ENCODE measurements at places on chromosomes 12 and 14.
A peak's percentile ranks its signal among the peaks of the same experiment; 100 is the strongest.

- DNase-seq = no peak
Observed at GRCh38 chr14:35934499-35934898, 108.4 kb downstream of the BRMS1L start.

DNA sequence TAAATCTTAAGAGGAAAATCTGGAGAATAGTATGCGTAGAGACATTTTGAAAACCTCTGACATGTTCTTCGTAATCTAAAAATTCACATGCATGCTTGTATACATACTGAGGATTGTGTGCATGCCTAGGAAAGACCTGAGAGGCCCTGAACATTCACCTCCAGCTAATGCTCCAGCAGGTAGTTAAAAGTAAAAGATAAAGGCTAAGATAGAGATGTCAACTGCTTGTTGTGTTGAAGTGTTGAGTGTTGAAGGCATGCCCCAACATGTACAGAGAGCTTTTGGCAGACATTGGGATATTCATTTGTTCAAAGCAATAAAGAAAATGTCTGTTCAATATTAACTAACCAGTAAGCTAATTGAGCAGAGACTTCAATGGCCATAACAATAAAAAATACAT is 118.6 kb upstream of the SYT1 start:
- DNase-seq = no peak

DNA sequence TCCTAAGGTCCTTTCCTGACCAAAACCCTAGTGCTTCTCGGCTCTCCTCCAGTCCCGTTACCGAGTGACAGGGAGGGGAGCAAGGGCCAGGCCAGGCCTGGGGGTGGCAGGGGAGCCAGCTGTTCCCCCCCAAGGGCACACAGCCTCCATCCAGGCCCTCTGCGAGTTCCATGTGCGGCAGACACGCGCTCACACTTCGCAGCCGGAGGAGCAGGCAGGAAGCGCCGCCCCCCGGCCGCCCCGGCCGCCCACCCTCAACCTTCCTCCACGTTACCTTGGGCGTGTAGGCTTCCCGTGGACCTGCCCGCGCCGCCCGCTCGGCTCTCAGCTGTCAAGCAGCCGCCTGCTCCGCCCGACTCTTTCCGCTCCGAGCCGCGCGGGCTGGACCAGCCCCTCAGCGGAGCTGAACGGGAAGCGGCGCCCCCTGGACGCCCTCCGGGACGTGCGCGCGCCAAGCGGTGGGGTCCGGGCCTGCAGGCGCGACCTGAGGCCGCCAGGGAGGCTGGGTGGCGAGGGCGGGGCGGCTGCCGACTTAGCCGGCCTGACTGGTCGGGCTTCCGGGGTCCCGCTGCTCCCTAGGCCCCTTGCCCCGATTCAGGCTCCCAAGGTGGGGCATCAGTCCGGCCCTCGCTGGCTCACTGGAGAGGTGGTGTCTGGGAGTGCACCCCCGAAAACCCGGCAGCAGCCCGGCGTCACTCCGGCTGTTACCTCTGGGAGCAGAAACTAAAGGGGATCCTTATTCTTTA is at the start of gene CRACR2A:
Gene CRACR2A, minus strand, starts transcription at position 369 of the 746 bp plus-strand sequence. CDS start 56,110 bp downstream, outside the sequence.
- DNase-seq = peak; percentile 75

DNA sequence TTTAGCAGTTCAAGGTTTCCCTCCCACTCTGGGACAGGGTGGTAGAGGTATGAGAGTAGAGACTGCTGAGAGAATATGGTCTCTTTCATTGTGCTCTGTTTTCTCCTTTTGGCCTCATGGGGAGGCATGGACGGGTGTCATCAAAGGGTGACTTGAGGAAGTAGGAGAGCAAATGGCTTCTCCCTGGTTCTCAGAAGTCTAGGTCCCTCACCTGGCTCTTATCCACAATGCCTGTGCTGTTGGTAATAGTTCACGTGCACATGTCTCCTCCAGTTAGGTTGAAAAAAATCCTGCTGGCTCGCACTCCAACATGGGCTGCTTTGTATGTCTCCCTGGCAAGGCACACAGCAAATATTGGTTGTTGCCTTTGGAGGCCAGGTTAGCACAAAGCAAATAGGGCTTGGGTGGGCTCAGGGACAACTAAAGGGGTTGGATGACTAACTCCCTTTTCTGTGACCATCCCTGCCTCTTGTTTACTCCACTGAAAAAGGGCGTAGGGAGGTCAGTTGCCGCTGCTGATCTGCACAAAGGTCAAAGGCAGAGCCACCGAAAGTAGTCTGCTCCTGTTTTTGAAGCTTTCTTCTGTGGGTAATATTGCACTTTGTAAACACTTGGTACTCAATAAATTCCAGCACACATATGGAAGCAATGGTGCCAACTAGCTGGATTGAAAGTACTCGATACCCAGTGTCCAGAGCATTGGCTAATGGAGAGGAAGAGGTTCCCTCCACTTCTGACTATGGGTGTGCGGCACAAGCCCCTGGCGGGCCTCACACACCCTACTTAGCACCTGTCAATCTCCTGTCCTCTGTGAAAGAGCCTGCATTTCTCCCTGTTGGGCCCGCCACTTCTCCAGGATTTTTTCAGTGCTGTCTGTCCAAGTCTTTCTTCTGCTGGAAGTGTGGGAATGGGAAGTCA is 121.8 kb downstream of the SLC38A6 start:
- no peak for DNase-seq

DNA sequence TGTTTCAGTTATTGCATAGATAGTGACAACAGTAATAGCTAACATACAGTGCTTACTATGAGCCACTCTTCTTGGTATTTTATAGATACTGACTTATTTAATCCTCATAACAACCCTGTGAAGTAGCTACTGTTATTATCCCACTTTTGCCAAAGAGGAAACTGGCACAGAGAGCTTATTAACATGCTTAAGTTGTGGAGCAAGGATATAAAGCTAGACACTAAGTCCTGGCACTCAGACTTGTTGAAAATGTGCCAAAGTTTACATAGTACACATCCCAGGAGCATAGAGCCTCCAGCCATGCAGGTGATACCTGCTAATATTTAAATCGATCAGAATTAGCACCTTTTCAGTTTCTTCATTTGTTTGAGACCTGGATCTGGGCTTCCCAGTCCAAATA is 41.8 kb downstream of the VEZT start:
- no peak for DNase-seq

DNA sequence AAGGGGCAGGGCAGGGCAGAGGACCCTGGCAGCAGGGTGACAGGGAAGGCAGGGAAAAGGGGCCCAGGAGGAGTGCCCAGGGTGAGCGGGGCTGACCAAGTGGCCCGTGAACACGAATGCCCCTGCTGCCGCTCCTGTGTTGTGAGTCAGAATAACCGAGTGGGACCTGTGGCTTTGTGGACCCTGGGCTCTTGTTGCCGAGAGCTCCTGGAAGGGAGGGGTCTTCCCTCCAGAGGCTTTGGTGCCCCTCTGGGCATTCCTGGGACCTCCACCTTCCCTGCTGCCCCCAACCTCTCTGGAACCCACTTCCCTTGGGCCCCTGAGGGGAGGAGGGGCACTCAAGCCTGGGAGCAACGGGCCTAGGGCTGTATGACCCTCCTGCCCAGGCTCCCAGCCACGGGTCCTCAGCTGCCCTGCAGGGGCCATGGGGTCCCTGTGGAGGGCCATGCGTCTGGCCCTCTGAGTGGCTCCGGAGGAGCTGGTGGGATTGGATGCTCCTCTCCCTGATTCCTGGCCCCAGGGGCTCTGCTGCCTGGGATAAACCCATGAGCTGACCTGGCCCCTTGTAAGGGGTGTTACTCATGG is 319.4 kb downstream of the TMEM121 start:
- DNase-seq = no peak

DNA sequence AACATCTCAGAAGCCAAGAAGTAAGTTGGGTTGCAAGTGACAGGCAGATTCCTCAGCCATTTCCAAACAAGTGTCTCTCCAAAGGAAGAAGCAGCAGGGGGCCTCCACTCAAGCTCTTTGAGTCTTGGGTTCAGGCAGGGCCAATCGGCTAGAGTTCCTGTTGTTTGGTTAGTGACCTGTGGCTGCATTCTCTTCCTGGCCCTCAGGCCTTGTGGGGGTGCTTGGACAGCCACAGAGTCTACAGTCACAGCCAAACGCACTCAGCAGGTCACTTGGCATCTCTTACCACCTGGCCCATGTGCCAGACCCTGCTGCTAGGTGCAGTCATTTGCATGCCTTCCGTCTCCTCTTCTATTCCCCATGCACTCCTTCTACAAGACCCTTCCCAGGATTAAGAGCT is 353.9 kb downstream of the GRIN2B start:
- DNase-seq = no peak

GRCh38 chr14:88245321-88245720 is 77.7 kb downstream of the KCNK10 start:
- no peak for DNase-seq
